NCI-H1417 (cell line): ENCODE measurements at places on chromosomes 1 and 21.

- DNase-seq: no peak
Measured at GRCh38 chr1:54120698-54121481, 31.9 kb downstream of the CDCP2 start.

DNA sequence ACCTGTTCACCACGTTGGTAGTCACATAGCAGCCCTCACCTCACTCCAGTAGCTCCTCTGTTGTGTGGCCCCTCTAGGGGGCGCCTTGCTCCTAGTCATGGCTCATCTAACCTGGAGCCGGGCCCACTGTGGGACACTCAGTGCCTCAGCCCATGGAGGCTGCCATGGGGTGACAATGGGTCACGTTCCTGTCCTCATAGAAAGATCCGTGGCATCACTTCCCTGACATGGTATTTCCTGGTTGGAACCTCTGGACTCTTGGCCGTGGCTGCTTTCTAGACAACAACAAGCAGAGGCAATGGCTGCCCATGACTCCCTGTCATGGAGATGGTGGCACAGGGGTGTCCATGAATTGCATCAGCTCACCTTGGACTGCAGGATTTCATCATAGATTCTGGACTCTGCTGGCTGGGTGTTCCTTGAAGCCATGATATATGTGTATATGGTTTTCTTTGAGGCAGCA lies 27.5 kb upstream of the SLAMF6 start:
- no peak for DNase-seq

DNA sequence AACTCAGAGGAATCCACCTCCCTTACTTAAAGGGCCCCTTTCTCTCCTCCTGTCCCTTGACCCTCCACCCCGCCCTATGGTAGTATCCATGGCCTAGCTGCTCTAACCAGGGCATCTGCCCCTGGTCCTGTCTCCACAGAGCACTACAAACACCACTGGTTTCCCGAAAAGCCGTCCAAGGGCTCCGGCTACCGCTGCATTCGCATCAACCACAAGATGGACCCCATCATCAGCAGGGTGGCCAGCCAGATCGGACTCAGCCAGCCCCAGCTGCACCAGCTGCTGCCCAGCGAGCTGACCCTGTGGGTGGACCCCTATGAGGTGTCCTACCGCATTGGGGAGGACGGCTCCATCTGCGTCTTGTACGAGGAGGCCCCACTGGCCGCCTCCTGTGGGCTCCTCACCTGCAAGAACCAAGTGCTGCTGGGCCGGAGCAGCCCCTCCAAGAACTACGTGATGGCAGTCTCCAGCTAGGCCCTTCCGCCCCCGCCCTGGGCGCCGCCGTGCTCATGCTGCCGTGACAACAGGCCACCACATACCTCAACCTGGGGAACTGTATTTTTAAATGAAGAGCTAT lies 1.7 kb downstream of the BTG2 start:
- DNase-seq: no peak

DNA sequence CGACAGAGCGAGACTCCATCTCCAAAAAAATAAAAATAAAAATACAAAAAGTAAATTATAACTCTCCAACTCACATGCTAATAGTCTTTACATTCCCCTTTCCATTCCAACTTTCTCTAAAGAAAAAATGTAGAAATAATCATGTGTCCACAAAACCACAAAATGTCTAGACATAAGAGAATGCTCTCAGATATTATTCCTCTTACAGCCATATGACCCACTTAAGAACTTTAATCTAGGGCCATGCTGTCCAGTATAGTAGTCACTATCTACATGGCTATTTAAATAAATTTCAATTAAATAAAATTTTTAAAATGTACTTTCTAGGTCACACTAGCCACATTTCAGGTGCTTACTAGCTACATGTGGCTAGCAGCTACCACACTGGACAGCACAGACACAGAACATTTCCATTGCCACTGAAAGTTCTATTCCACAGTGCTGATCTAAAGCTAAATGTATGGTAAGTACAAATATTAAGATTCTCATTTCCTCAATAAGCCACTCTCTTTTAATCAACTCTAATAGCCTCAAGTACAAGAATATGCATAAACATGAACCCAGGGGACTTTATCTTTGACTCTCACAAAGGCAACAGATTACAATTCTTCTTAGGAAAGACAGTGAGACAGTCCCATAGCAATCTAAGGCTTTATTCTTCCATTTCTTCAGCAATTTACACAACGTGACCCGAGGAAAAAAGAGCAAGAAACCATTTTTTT lies 138.6 kb downstream of the RERE start:
- no peak for DNase-seq

DNA sequence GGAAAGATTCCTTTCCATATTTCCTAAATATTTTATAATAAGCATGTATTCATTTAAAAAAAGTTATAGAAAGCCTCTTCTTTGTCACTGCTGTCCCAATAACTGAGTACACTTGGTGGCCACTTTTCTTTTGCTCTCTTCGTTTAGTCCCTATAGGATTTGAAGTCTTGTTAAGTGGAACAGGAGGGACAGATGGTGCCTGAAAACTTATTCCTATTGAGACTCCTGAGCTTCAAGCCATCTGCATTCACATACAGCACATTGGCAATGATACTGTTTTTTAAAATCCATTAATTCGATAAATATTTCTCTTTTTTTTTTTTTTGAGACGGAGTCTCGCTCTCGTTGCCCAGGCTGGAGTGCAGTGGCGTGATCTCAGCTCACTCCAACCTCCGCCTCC lies 2.0 kb upstream of the ZBTB40 start:
- DNase-seq: no peak

DNA sequence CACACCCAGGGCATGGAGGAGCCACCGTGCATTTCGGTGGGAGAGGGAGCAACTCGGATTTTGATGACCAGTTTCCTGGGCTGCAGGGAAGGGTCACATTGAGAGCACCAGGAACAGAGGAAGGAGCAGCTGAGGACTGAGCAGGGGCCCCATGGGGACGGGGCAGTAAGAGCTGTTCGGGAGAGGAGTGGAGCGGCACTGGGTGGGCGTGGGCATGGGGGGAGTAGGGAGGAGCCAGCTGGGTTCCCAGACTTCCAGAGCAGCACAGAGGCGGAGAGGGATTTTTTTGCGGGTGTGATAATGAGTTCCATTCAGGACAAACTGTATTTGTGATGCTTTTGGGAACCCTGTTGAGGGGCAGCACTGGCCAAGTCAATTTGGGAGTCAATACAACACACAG lies 17.4 kb upstream of the GPR153 start:
- DNase-seq: peak; percentile 15

DNA sequence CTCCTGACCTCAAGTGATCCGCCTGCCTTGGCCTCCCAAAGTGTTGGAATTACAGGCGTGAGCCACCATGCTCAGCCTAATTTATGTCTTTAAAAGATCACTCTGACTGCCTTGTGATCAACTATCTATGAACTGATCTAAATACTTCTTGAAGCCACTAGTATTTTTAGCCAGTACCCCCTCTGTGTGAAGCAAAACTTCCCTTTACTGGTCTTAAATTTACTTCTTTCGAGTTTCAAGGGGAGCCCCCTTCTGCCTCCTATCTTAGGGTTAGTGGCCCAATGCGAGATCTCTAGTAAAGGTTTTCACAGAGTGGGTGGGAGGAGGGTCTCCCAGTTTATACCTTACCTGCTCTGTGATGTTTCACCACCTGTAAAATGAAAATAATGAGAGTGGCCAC lies 66.1 kb upstream of the RPL11 start:
- DNase-seq: no peak

DNA sequence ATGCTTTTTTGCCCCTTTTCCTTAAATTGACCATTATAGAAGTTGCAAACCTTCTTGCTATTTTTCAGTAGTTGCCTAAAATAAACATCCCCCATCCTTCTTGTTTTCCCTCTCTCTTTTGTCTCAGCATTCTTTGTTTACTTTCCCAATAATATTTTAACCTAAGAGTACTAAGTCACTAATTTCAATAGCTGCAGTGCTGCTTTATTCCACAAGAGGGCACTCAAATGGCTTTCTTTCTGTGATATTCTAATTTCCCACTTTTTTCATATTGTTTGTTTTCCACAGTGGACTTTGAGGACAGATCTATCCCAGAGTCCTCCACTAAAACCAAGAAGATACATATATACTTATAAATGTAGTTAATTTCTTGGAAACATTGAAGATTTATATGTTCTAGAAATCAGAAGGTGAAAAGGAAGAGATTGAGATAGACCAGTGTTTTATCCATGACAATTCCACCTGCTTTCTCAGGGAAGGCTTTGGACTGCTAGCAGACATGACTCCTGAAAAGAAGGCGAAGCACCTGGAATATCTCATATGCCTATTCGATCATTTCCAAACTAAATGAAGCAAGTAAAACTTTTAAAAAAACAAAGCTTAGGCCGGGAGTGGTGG lies 104.8 kb upstream of the GRIK1 start:
- DNase-seq: peak; percentile 67

GRCh38 chr1:84415396-84415795 lies 17.1 kb downstream of the DNASE2B start:
- DNase-seq: no peak
